PC-9 (cell line): ENCODE measurements at places on chromosomes 3 and 15. TPM values are rescaled to one million over a fixed set of nuclear protein-coding genes. Genes with fewer than 3 reads are reported as not detected.

GRCh38 chr15:63517628-63518027 is 13.2 kb downstream of the USP3 start:
- no peak for DNase-seq

GRCh38 chr3:132071043-132071442 is 36.2 kb upstream of the CPNE4 start:
- DNase-seq: no peak

Gene LHFPL4
- not detected in 2 replicates for total RNA-seq

Gene RBP2
- total RNA-seq: not detected in 2 replicates

Gene CADPS
- total RNA-seq: not detected in 2 replicates

DNA sequence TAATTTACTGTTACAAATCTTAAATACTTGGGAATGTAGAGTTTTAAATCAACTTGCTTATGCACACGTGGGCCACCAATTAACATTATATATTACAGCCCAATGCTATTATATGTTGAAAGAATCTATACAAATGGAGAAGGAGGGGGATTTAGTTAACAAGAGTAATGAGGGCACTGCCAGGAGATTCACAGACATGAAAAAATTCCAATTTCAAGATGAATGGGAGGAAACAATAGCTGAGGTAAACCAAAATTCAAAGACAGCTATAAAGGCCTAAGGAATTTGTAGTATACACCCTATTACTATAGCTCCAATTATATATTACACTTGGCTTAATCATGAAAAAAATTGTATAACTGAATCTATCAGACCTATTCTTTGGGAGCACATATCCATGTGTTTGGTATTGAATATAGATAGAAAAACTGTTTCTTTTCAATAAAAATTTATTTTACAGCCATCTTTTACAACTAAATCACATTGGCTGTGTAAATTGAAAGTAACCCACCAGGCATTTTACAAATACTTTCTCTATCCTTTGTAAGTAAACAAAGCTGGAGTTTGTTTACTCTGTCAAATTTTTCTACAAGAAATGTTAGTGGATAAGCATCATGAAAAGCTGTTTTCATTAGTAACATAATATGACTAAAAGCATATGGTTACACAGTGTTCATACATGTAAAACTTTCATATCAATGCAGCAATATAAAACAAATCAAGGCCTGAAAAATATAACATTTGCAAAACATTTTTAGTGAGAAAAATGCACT is 1045.8 kb downstream of the ROBO1 start:
- DNase-seq: no peak

GRCh38 chr3:143160437-143160836 is 40.9 kb downstream of the CHST2 start:
- DNase-seq: no peak

- DNase-seq: no peak
These were observed 691.5 kb upstream of the CCDC54 start for GRCh38 chr3:106685745-106686144.

DNA sequence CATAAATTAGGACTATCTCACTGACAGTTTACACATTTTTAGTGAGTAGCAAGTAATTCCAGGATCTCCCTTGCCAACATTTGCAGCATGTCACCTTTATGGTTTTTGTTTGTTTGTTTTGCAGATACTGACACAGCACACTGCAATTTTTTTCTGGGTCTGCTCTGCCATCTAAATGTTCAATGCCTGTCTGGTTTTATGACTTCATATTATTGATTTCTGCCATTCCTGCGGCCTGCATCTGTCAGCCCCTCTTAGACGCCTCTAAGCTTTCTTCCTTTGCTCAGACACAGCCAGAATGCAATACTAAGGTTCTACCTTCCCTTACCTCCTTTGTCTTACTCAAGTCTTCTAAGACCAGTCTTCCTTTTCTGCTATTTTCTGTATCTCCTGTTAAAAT is 321.2 kb upstream of the AZI2 start:
- no peak for DNase-seq

GRCh38 chr3:20071175-20071574 is 30.9 kb downstream of the KAT2B start:
- DNase-seq: no peak

GRCh38 chr15:37537802-37538201 is 396.6 kb upstream of the TMCO5A start:
- DNase-seq: no peak

Gene CD80
- not detected in 2 replicates for total RNA-seq

GRCh38 chr3:53213276-53213675 is 42.5 kb downstream of the TKT start:
- no peak for DNase-seq

DNA sequence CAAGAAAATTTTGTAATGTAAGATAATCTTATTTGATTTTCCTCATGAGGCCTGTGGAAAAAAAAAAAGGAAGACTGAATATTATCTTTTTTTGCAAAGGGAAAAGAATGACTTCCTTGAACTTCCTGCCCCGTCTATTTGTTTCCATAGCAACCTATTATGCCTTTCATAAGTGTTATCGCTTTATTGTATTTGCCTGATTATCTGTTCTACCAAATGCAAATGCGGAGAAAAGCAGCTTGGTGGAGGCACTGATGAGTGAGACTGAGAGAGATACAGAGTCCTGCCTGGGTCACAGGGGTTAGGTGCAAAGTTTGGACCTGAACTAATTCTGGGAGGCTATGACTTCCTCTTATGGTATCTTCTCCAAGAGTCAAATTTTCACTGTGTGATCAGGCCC is 334.0 kb upstream of the KCNMB2 start:
- DNase-seq: no peak

DNA sequence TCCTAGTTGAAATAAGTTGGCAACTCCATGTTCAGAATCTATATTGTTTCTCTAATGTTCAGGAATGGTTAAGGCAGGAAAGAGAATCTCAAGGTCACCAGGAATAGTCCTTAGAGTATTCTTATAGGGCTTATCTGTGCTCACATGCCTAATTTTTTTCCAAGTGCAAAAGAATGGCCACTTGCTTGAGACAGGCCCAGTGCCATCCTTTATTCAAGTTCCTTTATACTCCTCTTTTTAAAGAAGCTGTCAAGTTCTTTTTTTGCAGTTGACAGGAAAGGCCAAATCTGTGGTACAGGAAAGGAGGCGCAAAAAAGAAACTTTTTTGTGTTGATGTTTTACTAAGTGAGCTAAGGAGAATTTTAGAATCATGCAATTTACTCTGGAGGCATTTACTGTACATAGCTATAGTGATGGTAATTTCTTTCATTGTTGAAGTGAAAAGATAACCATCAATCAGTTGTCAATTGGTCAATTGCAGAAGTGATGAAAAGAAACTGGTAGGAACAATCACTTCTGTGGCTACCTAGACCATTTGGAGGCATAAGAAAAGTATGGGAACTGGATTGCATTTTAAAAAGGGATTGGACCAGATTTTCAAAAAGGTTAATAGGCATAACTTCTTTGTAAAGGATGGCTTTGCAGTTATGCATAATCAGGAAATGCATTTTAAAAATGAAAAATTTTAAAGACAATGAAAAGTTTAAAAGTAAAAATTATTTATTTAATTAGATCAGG is 102.5 kb upstream of the SOX2 start:
- DNase-seq: no peak

DNA sequence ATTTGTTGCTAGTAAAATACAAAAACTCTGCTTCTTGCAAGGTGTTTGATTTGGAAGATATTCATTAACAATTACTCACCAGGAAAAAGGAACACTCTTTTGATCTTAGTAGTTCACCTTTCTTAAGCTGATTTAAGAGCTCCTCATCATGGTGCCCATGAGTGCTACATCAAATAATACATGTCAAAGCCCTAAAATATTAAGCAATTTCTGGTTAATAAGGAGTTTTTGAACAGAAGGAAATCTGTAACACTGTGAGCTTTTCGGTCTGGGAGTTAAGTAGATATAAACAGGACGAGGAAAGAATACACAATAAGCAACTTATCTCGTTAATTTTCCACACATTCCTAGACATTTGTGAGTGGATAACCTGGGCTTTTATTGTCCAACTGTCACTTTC is 83.9 kb upstream of the DCBLD2 start:
- DNase-seq: no peak

DNA sequence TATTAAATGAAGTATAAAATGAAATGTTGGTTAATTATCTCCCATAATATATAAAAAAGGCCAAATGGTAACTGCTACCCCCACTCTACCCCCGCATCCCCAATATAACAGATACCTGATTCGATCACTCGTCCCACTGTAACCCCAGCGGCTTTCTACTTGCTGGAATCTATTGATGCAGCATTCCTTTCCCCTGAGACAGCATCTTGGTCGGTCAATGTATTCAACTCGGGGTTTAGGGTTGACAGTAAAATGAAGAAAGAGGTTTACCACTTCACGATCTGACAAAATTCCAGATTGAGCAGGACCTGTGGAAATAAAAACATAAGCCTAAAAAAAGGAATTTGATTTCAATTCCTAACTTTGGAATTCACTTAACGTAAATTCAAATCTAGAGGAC is 18.6 kb upstream of the C15orf40 start:
- DNase-seq: no peak

Gene NDUFAF3
- 32.9 and 38.8 TPM in 2 replicates for total RNA-seq

DNA sequence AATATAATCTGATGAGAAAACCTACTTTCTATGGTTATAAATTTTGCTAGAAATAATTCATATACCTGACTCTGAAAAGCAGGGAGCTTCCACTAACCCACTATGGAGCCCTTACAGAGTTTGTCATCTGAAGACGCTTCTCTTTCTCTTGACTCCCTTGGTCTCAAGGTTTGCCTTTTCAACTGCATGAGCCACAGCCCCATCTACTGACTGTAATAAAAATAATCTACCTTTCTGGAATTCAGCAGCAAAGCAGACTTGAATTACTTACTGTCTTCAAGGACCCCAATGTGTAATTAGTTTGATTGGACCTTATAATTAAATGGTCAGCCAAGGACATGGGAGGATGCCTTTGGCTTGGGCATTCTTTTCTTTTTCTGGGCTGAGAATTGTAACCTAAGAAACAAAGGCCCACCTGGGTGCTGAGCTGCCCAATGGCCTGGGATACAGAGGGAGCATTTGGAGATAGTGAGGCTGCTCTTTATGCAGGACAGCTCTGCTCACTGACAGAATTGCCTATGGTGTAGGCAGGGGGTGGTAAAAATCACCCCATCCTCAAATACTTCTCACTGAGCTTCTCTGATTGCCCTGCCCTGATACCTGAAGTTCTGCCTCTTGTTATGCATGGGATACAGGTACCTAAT is 178.6 kb upstream of the TRIM42 start:
- DNase-seq: no peak

Gene SLC7A14
- total RNA-seq: not detected in 2 replicates

DNA sequence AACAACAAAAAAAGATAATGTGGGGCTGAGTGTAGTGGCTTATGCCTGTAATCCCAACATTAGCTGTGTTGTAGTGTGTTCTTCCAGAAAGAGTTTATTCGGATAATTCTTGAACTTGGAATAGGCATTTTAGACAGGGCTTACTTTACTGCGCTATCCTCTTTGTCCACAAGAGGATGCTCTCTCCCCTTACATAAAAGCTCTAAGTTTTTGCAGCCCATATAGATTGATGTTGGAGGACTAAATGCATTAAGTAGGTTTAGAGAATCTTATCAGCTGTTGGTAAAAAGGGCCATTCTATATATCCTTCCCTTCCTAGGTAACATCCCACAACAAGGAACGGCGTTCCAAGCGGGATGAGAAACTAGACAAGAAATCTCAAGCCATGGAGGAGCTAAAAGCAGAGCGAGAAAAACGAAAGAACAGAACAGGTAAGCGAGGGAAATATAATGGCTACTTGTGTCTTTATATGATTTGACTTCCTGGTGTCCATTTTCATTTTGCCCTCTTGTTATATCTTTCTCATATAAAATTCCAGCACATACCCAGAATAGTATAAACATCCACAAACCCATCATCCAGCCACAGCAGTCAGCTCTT is 27.8 kb upstream of the ITPKA start:
- no peak for DNase-seq

Gene CDHR4
- 2.0 and 3.5 TPM in 2 replicates for total RNA-seq

- DNase-seq: no peak
These were observed 64.4 kb upstream of the PHLDB2 start for GRCh38 chr3:111794711-111795110.

Gene SNX22
- total RNA-seq: 0.33 and 0.40 TPM in 2 replicates

Gene CDC25A
- 9.7 and 10.5 TPM in 2 replicates for total RNA-seq

DNA sequence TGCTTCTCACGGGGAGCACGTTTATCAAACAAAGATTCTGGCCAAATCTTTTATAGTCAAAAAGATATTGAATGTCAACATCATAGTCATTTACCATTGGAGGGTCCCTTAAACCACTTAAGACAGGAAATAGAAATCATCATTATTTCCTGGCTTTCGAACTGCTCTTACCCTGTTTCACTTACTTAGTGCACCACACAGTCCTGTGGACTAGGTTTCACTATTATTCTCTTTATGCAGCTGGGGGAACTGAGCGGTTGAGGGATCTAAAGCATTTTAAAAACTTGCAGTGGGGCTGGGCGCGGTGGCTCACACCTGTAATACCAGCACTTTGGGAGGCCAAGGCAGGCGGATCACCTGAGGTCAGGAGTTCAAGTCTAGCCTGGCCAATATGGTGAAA is 13.7 kb upstream of the TPRG1 start:
- DNase-seq: no peak

DNA sequence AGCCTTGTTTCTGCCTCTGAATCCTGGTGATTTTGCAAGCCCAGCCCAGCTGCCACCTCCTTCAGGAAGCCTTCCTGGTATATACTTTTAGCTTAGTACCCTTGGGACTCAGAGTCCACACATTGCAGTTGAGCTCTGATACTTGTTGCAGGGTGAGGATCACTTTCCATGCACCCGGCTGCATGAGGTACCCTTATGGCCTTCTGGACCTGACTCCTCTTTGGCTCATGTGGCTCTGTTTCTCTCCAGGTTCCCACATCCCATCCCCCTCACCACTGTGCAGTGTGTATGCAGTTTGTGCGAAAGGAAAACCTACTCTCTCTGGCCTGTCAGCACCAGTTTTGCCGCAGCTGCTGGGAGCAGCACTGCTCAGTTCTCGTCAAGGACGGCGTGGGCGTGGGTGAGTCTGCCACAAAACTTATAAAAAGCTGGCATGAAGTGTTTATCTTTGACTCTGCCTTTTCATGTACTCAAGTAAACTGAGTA is 23.1 kb upstream of the P4HTM start:
- no peak for DNase-seq

GRCh38 chr3:46465196-46465520 is 453 bp upstream of the LTF start:
- DNase-seq: no peak

DNA sequence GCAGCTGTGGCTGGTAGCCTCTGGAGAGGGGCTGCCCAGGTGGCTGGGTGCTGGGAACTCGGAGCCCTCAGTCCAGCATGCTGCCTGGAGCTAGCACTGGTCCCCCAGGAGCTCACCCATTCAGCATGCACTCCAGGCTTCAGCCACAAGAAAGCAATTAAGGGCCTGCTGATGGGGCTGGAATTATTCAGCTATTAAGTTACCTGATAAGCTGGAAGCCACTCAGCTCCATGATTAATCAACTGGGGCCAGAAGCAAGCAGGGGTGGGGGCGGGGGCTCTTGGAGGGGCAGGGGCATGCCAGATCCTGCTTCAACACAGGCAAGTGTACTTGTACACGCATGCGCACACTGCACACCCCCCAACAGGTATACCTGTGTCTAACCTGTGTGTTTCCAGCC is 22.1 kb upstream of the TMEM115 start:
- DNase-seq: no peak

- no peak for DNase-seq
These were observed 37.8 kb downstream of the AQP9 start for GRCh38 chr15:58175955-58176354.
